ENCODE measurements at places on chromosomes 12 and 14.

DNA sequence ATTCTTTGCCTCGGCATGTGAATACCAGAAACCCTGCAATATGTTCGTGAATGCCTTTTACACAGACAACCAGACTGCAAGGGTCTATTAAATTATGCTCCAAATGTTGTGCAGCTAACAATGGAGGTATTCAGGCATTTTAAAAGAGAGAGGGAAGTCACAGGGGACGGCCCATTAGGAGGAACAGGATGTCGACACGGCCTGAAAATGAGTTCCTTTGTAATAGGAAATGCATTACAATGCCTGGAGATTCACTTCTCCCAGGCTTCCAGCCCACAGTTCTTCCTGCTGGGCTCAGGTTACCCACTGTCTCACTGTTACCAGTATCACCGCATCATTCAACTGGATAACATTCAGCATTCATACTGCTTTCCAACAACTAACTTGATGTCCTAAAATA, 2.5 kb downstream of the DUSP6 start:
- DNase-seq = no peak

GRCh38 chr12:62703011-62703380, 232.0 kb downstream of the PPM1H start:
- peak; percentile 55 for DNase-seq

DNA sequence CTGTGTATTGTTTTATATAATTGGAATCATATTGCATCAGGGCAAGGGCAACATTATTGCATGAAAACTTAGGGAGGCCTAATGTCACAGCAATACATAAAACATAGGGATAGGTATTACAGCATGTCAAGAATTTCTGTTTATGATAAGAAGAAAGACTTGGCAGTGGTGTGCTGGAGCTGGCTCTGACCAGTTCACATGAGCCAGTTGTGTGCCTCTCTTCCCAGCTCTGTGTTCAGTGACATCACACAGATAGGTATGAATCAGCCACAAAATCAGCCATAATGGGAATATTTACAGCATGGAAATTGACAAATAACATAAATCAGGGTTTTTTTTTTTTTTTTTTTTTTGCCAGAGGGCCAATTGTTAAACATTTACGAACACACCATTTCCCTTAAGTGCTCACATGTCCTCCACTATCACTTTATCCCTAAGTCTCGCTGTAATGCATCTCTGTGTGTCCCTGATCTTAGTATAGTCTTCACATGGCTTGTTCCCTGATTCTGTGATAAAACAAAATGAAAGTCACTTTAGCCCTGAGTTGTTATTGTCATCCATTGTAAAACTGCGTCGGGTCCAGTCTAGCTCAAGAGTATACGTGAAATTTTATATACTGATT, 31.9 kb upstream of the ACSM4 start:
- DNase-seq = no peak

GRCh38 chr12:125860672-125861288, 795.5 kb downstream of the AACS start:
- no peak for DNase-seq

GRCh38 chr12:115984616-115985015, 292.9 kb downstream of the MED13L start:
- no peak for DNase-seq

GRCh38 chr12:99281277-99281676, 366.3 kb upstream of the GARIN6 start:
- no peak for DNase-seq

DNA sequence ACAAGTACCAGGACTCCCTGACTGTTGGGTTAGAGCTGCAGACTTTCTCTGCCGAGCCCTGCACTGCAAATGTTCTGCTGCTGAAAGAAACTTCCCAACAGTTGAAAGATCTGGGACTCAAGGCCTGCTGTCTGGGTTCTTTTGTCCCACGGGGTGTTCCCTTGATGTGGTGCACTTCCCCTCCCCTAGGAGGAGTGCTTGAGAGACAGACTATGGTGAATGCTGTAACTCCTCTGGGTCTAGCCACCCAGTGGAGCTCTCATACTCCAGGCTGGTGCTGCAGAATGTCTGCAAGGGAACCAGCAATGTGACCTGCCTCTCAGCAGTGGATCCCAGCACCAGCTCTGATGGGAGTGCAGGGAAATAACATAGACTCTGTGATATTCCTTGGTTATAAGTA, 129.2 kb upstream of the SLCO1B1 start:
- no peak for DNase-seq

- DNase-seq = no peak
These were observed 71.2 kb downstream of the PPFIBP1 start for GRCh38 chr12:27595231-27595642.

- no peak for DNase-seq
These were observed 36.8 kb upstream of the CNTN1 start for GRCh38 chr12:40655451-40655850.

DNA sequence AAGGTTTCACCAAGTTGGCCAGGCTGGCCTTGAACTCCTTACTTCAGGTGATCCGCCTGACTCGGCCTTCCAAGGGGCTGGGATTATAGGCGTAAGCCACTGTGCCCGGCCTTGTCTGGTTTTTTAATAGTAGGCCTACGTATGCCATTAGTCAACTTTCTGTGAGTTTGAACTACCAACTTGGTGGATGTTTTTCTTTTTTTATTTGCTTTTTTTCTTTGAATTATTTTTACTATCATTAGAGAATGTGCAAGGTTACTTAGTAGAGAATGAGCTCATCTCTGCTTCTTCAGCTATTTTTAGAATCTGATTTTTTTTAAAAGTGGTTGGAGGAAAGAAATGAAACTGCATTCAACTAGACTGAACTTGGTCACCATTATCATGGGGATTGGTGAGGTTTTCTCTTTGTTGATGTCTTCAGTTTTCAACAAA, 51.4 kb downstream of the HMGA2 start:
- no peak for DNase-seq

DNA sequence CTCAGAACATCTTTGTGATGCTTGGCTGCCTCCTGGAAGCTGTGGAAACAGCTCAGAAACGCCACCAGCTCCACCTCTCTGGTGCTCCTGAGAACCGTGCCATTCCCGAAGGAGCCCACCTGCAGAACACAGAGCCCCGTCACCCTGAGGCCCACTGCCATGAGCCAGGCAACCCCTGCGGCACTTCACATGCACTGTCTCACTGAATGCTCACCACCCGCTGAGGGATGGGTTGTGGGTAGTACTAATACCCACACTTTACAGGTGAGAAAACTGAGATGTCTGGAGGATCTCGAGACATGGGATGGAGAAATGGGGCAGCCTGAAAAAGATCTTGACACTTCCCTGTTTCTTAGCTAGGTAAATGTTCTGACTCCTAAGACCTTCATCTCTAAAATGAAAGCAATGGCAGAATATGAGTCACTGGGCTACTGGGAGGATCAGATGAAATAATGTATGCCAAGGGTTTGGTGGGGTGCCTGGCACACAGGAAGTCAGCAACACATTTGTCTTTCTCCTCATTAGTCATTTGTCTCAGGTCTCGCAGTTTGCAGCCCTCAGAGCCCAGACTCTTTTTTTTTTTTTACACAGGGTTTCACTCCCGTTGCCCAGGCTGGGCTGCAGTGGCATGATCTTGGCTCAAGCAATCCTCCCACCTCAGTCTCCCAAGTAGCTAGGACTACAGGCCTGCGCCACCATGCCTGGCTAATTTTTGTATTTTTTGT, 5.3 kb downstream of the OASL start:
- no peak for DNase-seq

DNA sequence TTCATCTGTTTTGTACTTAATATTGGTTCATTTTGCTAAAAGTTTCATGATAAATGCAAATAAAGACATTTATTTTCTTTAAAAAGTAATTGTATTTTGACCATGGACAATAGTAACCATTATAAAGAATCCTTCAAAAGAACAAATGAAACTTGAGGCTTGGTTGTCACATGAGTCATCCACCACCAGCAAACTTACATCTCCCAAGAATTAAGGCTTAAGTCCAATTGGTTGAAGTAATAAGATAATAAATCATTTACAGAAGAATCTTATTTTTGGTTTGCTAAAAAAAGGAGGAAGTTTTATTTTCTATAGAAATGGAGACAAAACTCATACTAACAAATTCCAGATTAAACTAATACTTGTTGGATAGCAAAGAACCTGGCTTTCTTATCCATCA, 84.8 kb upstream of the KITLG start:
- no peak for DNase-seq

All from Jurkat, Clone E6-1 (cell line).